Stimulated activated CD8-positive, alpha-beta memory T cell treated with anti-CD3 and anti-CD28 coated beads, Interleukin-7, amount 100 ng/mL, for 1 hour (primary cell): ENCODE measurements at places on chromosomes 5 and 9.

GRCh38 chr5:103605277-103605676 is 42.7 kb upstream of the NUDT12 start:
- no peak for DNase-seq

DNA sequence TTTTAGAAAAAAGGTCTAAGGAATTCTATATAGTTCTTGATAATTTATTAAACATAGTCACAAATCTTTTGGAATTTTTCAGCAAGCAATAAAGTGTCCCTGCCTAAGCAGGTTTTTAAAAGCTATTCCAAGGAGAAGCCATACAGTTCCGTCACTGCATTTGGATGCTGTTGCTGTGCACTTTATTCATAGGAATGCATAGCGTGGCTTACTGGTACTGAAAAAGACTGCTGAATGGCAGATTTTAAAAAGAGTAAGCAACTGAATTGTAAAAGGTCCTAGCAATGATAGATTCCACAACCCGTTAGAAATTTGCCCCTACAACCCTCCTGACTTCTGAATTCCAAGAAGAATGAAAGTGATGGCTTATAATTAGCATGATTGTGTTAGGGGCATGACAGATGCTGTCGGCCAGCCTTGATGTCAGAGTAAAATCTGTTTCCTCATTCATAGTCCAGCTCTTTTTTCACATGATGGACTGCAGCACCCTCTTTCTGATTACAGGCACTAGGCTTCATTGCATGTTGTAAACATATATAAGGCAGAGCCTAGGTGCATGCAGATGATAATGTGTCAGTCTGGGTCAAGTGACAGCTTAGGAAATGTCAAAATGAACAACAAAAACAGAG is 227.0 kb downstream of the PDE4D start:
- no peak for DNase-seq

DNA sequence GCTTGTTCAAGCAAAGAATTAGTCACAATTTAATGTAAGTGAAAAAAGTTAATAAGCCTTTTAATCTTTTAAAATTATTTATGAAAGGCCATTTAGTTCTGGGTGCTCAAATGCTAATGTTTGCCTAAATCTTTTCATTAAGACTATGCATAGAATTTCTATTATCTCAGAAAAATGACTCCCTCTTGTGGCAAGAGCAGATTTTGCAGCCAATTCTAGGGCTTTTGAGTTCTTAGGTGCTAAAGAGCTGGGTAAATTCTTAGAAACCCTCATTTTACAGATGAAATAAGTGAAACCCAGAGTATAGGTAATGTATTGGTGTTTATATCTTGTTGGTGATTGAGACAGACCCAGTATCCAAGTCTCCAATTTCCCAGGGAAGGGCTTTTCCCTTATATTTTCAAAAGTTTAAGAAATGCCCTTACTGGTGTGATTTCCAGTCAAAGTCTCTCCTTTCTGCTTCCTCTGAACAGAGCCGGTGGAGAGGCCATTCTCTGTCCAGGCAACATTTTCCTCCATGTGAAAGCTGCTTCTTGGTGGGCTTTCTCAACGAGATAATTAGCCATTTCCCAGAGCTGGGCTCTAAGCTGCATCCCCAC is 24.1 kb upstream of the PCSK5 start:
- DNase-seq: no peak

DNA sequence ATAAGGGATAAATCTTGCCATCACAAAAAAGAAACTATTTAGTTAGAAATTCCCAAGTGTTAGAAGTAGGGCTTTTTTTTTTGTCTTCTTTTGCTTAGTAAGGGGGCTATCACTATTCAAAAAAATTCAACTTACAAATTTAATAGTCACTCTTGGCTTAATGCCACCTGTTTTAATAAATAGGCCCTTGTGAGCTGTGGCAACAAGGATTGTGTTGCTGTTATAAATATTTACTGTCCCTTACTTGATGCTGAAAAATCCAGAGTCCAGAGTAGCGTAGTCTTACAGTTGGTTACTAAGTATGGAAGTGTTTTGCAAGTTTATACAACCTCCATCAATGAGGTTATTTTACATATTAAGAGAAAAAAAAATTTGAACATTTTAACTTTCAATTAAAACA is 21.4 kb upstream of the CEP78 start:
- DNase-seq: no peak

- no peak for DNase-seq
Observed at GRCh38 chr9:76403352-76403751, 9.1 kb upstream of the RFK start.

- DNase-seq: no peak
Observed at GRCh38 chr5:38657020-38657419, 100.6 kb upstream of the LIFR start.

GRCh38 chr5:55333017-55333416 is 25.2 kb downstream of the MTREX start:
- DNase-seq: no peak

GRCh38 chr5:56145106-56145505 is 88.0 kb downstream of the ANKRD55 start:
- no peak for DNase-seq

DNA sequence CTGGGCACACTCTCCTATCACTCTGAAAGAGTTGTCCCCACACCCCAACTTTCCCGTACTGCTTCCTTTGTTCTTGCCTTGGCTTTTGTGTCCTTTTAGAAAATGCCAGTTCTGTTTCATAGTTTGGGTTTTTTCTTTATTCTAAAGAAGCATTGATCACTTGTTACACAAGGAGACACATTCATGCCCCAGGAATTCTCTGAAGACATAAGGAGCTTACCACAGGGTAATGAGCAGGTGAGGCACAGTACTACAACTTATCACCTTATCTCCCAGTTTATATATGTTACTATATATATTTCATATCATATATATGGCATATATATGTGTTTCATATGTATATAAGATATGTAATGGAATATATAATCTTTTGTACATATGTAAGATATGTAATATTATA is 6.5 kb upstream of the SSBP2 start:
- DNase-seq: no peak

- DNase-seq: no peak
Observed at GRCh38 chr5:167785106-167785505, 506.3 kb upstream of the WWC1 start.

DNA sequence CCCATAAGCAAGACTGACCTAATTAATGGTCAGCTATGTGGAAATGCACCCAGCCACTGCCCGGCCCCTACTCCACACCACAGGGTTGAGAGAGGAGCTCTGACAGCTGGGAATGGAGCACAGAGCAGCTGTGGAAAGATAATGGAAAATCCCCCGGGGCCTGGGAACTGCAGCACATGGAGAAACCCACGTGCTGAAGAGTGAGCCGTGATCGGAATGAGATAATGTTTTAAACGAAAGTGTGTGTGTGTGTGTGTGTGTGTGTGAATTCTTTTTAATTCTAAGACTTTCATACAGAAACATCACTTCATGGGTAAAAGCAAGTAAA is 13.1 kb upstream of the SLC12A7 start:
- no peak for DNase-seq

- DNase-seq: no peak
Observed at GRCh38 chr5:140131967-140132409, 6.3 kb downstream of the IGIP start.

DNA sequence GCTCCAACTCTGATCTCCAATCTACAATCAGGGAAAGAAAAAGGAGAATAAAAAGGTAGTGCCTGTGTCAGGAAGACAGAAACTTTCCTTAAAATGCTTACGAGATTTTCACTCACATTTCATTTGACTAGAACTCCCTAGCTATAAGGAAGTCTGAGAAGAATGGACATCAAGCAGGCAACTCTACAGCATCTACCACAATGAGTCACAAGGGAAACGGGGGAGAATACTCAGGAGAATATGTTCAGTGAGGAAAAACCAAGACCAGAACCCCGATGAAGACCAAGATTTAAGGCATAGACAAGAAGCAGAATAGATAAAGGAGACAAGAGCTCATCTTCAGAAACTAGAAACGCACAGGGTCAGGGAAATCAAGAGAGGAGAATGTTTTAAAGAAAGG is 9.0 kb upstream of the SETD9 start:
- no peak for DNase-seq

DNA sequence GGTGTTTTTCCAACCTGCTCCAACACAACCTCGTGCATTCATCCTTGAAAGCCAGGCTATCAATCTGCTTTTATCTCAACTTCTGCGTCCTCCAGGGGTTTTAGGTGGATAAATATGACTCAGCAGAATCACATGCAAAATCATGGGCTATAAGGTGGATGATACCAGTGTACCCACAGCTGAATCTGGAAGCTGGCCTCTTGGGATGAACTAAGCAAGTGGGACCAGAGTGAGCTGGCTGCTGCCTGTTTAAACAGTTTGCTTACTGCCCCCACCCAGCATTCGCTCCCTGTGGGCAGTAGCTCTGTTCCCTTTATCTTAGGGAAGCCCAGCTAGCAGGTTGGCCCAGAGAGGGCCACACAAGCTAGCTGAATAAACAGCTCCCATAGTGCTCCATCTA is 194.0 kb downstream of the CRB2 start:
- DNase-seq: no peak

- no peak for DNase-seq
Observed at GRCh38 chr5:176659860-176660461, 12.7 kb downstream of the TSPAN17 start.

DNA sequence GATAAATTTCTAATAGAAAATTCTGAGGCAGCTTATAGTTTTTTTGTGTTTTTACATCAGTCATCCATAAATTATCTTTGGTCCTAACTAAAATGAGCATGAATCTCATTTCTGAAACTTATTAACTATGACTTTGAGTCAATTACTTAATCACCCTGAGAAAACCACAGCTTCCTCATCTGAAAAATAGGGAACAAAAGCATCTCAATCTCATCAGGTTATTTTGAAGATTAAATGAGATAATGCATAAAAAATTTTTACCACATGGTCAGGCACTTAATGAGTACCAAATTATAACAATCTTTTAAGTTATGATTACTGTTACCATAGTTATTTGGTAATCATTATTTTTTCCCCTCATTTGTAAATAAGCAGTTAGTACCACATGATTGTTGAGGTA is 279.1 kb downstream of the MAST4 start:
- DNase-seq: no peak

- DNase-seq: no peak
Observed at GRCh38 chr5:149675610-149676201, 54.4 kb upstream of the PPARGC1B start.

DNA sequence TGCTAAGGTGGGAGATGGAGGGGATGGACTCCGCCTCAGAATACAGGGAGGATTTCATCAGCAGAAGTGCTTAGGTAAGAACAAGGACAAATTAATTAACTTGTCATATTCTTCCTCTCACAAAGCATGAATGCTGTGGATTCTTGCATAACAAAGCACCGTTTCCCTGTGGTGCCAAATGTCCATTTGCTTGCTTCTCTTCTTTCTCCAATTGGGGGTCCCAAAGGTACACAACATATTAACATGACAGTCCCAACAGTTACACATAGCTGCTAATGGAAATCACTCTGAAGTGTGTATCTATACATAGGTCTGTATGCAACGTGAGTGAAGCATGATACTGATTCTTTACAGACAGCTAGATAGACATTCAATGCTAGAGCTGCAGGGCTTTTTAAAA is 146.7 kb upstream of the EFNA5 start:
- no peak for DNase-seq
